ENCODE measurements at places on chromosomes 5 and 9.
A peak's percentile ranks its signal among the peaks of the same experiment; 100 is the strongest.

DNA sequence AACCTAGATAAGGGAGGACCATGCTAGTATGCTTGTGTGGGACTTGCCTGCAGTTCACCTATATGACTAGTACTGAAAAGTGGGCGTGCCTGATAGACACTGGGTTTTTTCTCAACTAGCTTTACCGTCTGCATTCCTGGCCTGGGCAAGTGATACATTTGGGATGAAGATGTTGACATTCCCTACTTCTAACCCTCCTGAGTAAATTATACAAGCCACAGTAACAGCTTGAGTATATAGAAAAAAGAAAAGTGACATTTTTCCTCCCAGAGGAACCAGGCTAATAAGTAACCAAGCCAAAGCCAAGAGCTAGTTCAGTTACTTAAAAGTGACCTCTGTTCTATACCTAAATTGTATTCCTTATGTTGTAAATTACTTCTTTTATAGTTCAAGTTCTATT, 153.8 kb upstream of the CYLC2 start:
- no peak for DNase-seq

DNA sequence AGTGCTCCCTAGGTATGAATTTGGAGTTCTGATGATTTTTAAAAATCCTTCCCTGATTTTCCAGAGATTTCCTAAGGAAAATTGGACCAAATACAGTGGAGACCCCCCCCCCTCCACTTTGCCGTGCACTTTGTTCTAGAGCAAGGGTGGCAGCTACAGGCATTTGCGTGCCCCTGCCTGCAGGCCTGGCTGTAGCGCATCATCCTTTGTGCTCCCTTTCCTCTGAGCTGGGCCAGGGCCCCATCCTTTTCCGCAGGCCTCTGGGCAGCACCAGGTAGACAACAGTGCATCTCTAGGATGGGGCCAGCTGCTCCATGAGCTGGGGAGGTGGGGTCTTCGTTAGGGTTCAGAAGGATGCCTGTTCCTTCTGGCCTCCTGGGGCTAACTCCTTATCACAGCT, 39.6 kb downstream of the TRIO start:
- no peak for DNase-seq

GRCh38 chr5:64707191-64707590, 16.9 kb downstream of the SHISAL2B start:
- DNase-seq: no peak

DNA sequence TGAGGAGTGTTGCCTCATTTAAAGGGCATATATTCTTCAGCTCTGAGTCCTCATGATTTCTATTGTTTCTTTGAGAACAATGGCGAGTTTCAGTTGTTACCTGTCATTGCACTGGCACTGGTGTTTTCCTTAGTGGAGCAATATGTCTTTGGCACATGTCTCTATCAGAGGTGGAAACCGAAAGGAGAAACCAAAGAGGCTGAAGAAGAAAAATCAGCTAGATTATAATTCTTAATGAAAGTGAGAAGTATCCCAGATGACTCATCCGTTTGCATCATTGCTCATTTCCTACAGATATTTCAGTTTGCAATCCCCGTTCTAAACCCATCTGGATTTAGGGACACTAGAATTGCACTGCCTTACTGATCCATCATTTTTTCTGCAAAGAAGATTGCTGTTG, 324.6 kb downstream of the TMEM232 start:
- DNase-seq: no peak

DNA sequence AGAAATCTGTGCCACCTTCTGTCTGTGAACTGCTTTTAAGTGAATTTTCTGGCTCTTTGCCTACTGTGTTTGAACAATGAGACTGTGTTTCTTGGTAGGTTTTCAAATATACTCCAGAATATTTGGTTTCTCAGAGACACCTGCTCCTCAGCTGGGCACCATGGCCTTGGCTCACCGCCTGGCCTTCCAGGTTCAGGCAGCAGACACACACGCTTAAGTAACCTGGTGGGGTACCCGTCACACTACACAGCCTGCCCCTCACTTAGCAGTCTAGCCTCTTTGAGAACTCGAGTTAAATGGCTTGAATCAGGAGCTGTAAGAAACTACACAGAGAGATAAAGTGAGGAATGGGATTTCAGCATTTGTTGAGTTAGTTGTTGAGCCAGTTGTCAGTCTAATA, 530.5 kb downstream of the MTRR start:
- DNase-seq: no peak

GRCh38 chr9:8457816-8458215, 658.2 kb upstream of the DMAC1 start:
- no peak for DNase-seq

GRCh38 chr9:93123561-93124283, 10.3 kb downstream of the NINJ1 start:
- no peak for DNase-seq

DNA sequence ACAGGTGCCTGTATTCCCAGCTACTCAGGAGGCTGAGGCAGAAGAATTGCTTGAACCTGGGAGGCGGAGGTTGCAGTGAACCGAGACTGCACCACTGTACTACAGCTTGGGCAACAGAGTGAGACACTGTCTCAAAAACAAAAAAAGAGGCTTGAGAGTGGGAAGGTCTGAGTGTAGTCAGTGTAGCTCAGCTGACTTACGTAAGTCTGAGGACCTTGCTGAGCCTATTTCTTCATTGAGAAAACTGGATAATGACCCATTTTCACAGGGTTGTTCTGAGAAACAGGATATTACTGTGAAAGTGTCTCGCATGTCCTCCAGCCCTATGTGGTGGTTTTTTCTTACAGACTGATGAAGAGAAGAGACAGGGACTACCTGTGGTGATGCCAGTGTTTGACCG, 66.7 kb downstream of the WDR41 start:
- no peak for DNase-seq

- DNase-seq: no peak
Observed at GRCh38 chr9:130225071-130225470, 40.5 kb upstream of the HMCN2 start.

DNA sequence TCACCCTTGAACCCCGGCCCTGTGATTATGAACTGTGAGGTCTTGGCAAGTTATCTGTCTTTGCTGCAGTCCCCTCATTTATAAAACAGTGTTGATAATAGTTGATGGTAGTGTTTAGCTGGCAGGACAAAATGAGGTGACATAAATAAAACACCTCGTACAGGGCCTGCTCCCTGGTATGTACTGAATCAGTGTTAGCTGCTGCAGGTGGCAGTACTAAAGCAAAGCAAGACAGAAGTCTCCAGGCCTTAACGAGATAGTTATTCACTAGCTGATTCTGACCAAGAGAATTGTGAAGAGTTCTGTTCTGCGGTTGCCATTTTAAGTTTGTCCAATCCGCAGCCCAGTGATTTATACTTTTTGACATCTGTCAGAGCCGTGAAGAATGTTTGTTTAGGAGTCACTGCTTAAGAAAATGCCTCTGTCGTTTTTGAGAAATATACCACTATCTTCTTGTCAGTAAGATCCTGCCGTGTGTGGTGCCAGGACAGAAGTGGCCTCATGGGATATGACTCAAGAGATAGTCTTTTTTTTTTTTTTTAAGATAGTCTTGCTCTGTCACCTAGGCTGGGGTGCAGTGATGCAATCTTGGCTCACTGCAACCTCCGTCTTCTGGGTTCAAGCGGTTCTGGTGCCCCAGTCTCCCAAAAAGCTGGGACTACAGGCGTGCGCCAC, 75.9 kb downstream of the KDM4C start:
- no peak for DNase-seq

GRCh38 chr5:179342577-179342976, 2.7 kb downstream of the ADAMTS2 start:
- no peak for DNase-seq

DNA sequence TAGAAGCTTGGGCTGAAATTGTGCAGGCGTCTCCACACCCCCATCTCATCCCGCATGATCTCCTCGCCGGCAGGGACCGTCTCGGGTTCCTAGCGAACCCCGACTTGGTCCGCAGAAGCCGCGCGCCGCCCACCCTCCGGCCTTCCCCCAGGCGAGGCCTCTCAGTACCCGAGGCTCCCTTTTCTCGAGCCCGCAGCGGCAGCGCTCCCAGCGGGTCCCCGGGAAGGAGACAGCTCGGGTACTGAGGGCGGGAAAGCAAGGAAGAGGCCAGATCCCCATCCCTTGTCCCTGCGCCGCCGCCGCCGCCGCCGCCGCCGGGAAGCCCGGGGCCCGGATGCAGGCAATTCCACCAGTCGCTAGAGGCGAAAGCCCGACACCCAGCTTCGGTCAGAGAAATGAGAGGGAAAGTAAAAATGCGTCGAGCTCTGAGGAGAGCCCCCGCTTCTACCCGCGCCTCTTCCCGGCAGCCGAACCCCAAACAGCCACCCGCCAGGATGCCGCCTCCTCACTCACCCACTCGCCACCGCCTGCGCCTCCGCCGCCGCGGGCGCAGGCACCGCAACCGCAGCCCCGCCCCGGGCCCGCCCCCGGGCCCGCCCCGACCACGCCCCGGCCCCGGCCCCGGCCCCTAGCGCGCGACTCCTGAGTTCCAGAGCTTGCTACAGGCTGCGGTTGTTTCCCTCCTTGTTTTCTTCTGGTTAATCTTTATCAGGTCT, at the start of gene C9orf72:
Gene C9orf72 (minus strand): TSS at position 564 of the 716 bp plus-strand sequence. CDS start 6,361 bp downstream, outside the sequence.
- DNase-seq: peak; percentile 81

- DNase-seq: no peak
Observed at GRCh38 chr5:36355516-36355915, 53.8 kb upstream of the RANBP3L start.
